ENCODE measurements at places on chromosomes 2 and 18. TPM values are rescaled to one million over a fixed set of nuclear protein-coding genes. Genes with fewer than 3 reads are reported as not detected.

The RSAD2 gene
- 0.85 TPM for total RNA-seq

The LRRC30 gene
- total RNA-seq = not detected

The SNORC gene
- total RNA-seq = 0.56 TPM

The CAPN14 gene
- total RNA-seq = 0.28 TPM

The SCN9A gene
- 22.0 TPM for total RNA-seq

The XRCC5 gene
- 316 TPM for total RNA-seq

The KCNE4 gene
- total RNA-seq = 151 TPM

The PDE11A gene
- total RNA-seq = under 0.01 TPM

The NT5C1B gene
- not detected for total RNA-seq

The MARCHF4 gene
- total RNA-seq = 3.3 TPM

The DPYSL5 gene
- total RNA-seq = not detected

The OSR1 gene
- 21.4 TPM for total RNA-seq
